ENCODE measurements at places on chromosomes 6 and 20. TPM values are rescaled to one million over a fixed set of nuclear protein-coding genes. Genes with fewer than 3 reads are reported as not detected.

ZSCAN31 gene
- 11.5 TPM for total RNA-seq

APOM gene
- 1.9 TPM for total RNA-seq

OPRM1 gene
- total RNA-seq, result not detected

DLK2 gene
- total RNA-seq, result 2.4 TPM

ECT2L gene
- total RNA-seq, result 28.4 TPM

HLA-DQB1 gene
- total RNA-seq, result 1.0 TPM

DNA sequence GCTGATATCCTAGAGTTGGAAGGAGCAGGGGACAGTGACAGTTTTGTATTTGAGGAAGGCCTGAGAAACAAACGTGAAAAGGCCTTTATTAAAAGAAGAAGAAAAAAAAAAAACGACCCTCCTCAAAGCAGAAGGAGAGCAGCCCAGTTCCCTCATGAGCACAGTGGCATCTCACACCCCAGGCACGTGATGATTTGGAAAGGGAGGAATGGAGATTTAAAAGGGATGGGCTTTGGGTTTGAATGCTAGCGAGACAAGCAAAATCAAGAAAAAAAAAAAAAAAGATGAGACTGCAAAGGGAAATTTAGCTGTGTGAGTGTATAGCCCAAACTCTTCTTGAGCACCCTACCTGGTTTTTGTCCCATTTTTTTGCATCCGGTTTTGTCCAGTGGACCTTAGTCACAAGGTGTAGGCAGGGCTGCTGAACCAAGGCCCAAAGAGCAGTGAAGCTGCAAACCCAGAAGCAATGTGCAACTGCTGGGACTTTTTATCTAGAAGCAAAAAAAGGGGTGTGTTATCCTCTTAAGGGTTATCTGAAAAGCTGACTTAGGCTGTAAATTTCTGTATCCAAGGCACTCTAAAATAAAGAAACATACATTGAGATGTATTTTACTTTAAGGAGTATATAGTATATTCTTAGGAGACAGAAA lies 54.5 kb upstream of the RREB1 start:
- H3K4me1 ChIP-seq, result peaks cover 28% of the 10 kb centered on the region
- no peaks in the 10 kb centered on the region for H3K27me3 ChIP-seq
- peak overlapping the region; percentile 87 for H3K27ac ChIP-seq
- H3K4me3 ChIP-seq, result peak overlapping the region; percentile 56
- no peaks in the 10 kb centered on the region for H3K36me3 ChIP-seq

DNA sequence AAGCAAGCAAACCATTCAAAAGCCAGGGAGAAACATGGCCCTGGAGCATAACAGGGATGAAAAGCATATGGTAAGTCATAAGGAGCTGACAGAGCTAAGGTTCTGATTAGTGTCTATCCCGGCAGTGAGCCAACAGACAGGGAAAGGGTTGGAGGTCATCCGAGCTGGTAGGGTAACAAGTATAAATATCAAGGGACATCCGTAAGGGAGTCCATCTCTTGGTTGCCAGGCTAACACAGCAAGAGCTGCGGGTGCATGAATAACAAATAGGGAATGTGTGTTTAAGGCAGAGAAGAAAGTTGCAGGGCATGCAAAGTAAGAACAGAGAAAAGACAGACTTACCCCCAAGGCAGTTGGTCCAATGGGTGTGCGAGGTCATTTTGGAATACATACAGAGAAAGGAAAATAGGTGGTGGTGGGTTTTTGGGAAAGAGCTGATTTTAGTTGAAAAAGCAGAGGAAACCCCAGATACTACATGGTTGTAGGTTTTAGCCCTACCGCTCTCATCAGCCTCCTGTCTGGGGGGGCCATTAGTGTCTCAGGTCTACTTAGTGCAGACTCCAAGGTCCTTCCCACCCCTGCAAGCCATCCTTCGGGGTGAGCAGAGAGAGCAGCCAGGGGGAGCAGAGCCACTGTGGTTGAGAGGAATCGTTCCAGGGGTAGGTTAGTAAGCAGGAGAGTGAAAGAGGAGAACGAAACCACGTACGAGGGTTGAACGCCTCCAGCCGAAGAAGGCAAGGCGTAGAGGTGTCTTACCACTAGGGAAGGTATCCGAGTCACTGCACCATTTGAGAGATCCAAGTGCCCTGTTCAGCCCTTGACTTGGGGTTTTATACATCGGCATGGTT lies at the start of gene ERVFRD-1:
TSS of gene ERVFRD-1 (minus strand) at position 805 of the 848 bp plus-strand sequence. CDS start 6,415 bp downstream, outside the sequence.
- no peak within 1 kb of the TSS for H3K4me3 ChIP-seq
- no peak within 1 kb of the TSS for H3K27ac ChIP-seq
- H3K36me3 ChIP-seq, result no peaks in the 10 kb centered on the region
- H3K4me1 ChIP-seq, result peaks cover 9% of the 10 kb centered on the region
- H3K27me3 ChIP-seq, result no peaks in the 10 kb centered on the region

- peaks cover 12% of the 10 kb centered on the region for H3K36me3 ChIP-seq
- H3K27ac ChIP-seq, result no peak overlapping the region
- no peak overlapping the region for H3K4me3 ChIP-seq
- H3K4me1 ChIP-seq, result no peaks in the 10 kb centered on the region
- H3K27me3 ChIP-seq, result no peaks in the 10 kb centered on the region
These were observed 23.3 kb downstream of the NPEPL1 start for GRCh38 chr20:58715801-58716475.

- H3K27ac ChIP-seq, result peak overlapping the region; percentile 6
- peak; percentile 34 for DNase-seq
- H3K4me3 ChIP-seq, result peak overlapping the region; percentile 1
These were observed 6.8 kb downstream of the NRN1 start for GRCh38 chr6:5999688-6000608.

DNA sequence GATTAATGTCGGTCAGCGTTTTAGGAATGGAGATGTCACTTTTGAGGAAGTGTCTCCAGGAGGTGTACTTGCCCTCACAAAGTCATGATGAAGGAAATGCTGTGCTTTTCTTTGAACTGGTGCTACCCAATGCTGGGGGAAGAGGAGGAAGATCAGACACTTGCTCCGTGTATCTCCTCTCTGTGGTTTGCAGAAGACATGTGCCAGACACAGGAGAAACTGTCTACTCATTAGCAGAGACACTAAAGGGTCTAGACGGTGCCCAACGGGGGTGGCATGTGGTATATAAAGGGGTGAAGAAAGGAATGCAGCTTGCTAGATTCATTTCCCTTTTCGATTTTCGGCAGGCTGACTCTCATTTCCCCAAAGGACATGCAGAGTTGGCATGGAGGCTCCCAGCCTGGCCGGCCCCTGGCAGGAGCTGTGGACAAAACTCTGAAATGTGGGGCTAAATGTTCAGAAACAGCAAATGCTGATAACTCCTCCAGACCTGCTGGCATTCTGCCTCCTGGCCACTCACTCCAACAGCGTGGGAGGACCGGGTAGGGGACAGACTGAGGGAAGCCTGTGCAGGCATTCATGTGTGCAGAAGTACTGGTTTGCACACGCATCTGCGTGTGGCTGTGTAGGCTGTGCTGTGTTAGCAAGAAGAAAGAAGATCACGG lies 59.6 kb upstream of the QKI start:
- H3K4me3 ChIP-seq, result no peak overlapping the region
- no peaks in the 10 kb centered on the region for H3K36me3 ChIP-seq
- H3K27ac ChIP-seq, result peak overlapping the region; percentile 68
- no peaks in the 10 kb centered on the region for H3K27me3 ChIP-seq

DNA sequence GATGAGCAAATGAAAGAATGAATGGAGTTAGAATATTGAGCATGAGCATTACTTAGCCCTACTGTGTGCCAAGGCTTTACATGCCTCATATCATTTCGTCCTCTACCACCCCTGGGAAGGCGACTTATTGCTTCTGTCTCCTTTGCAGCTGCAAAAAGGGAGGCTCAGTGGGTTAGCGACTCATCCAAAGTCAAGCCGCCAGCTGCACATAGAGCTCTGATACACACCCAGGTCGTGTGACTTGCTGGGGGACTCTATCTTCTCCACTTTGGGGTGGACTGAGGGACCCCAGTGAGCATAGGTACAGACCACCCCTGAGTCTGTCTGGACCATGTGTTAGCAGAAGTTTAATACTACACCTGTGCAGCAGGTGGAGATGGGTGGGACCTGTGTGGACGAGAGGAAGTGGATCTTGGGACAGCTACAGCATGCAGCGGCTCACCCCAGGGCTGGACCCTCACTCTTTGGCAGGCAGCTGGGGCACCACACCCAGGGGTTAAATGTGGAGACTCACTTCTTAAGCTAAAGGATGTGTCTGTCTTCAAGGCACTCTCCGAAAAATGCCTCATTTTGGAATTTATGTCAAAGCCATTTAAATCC lies 36.2 kb upstream of the ANGPT4 start:
- no peaks in the 10 kb centered on the region for H3K36me3 ChIP-seq
- H3K27ac ChIP-seq, result no peak overlapping the region
- H3K4me1 ChIP-seq, result peaks cover 6% of the 10 kb centered on the region
- no peaks in the 10 kb centered on the region for H3K27me3 ChIP-seq
- no peak for DNase-seq
- H3K4me3 ChIP-seq, result no peak overlapping the region

- DNase-seq, result no peak
- peaks cover 3% of the 10 kb centered on the region for H3K36me3 ChIP-seq
- H3K4me1 ChIP-seq, result no peaks in the 10 kb centered on the region
- H3K27ac ChIP-seq, result no peak overlapping the region
- H3K4me3 ChIP-seq, result no peak overlapping the region
- H3K27me3 ChIP-seq, result no peaks in the 10 kb centered on the region
These were observed 29.8 kb downstream of the KCNS1 start for GRCh38 chr20:45070932-45071632.

- no peaks in the 10 kb centered on the region for H3K4me1 ChIP-seq
- no peaks in the 10 kb centered on the region for H3K27me3 ChIP-seq
- no peak overlapping the region for H3K27ac ChIP-seq
- no peak for DNase-seq
- H3K36me3 ChIP-seq, result no peaks in the 10 kb centered on the region
- H3K4me3 ChIP-seq, result no peak overlapping the region
These were observed 43.1 kb downstream of the SMLR1 start for GRCh38 chr6:130870179-130870880.

- no peak overlapping the region for H3K27ac ChIP-seq
- no peaks in the 10 kb centered on the region for H3K27me3 ChIP-seq
- no peak overlapping the region for H3K4me3 ChIP-seq
- no peak for DNase-seq
- no peaks in the 10 kb centered on the region for H3K4me1 ChIP-seq
- H3K36me3 ChIP-seq, result no peaks in the 10 kb centered on the region
These were observed 50.9 kb upstream of the TAB2 start for GRCh38 chr6:149266659-149267058.

GRCh38 chr20:25285856-25286798 lies 38.2 kb downstream of the PYGB start:
- H3K4me3 ChIP-seq, result no peak overlapping the region
- H3K27me3 ChIP-seq, result no peaks in the 10 kb centered on the region
- H3K4me1 ChIP-seq, result no peaks in the 10 kb centered on the region
- peaks cover 77% of the 10 kb centered on the region for H3K36me3 ChIP-seq
- H3K27ac ChIP-seq, result no peak overlapping the region

GRCh38 chr6:4366635-4367395 lies 231.4 kb upstream of the ECI2 start:
- H3K4me3 ChIP-seq, result no peak overlapping the region
- no peak for DNase-seq
- no peak overlapping the region for H3K27ac ChIP-seq
- no peaks in the 10 kb centered on the region for H3K27me3 ChIP-seq
- no peaks in the 10 kb centered on the region for H3K4me1 ChIP-seq

- H3K36me3 ChIP-seq, result no peaks in the 10 kb centered on the region
- no peak overlapping the region for H3K4me3 ChIP-seq
- H3K4me1 ChIP-seq, result no peaks in the 10 kb centered on the region
- H3K27ac ChIP-seq, result no peak overlapping the region
- no peak for DNase-seq
These were observed 329.4 kb upstream of the SLC35B3 start for GRCh38 chr6:8764733-8765132.

DNA sequence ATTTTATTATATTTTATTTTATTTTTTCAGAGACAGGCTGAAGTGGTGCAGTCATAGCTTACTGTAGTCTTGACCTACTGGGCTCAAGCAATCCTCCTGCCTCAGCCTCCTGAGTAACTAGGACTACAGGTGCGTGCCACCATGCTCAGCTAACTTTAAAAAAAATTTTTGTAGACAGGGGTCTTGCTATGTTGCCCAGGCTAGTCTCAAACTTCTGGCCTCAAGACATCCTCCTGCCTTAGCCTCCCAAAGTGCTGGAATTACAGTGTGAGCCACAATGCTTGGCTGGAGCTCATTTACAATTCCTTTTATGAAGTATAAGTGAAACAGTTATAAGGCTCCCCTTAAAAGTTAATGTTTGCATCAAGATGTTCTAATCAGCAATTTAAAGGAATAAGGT lies 14.5 kb downstream of the FUCA2 start:
- H3K27me3 ChIP-seq, result no peaks in the 10 kb centered on the region
- DNase-seq, result no peak
- H3K36me3 ChIP-seq, result peaks cover 53% of the 10 kb centered on the region
- no peak overlapping the region for H3K27ac ChIP-seq

DNA sequence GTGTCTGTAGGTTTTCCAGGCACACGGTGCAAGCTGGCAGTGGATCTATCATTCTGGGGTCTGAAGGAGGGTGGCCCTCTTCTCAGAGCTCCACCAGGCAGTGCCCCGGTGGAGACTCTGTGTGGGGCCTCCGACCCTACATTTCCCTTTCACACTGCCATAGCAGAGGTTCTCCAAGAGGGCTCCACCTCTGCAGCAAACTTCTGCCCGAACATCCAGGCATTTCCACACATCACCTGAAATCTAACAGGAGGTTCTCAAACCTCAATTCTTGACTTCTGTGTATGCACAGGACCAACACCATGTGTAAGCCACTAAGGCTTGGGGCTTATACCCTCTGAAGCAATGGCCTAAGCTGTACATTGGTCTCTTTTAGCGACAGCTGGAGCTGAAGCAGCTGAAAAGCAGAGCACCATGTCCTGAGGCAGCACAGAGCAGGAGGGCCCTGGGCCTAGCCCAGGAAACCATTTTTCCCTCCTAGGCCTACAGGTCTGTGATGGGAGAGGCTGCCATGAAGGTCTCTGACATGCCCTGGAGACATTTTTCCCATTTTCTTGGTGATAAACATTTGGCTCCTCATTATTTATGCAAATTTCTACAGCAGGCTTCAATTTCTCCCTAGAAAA lies 253.3 kb downstream of the ERMARD start:
- H3K4me1 ChIP-seq, result no peaks in the 10 kb centered on the region
- H3K4me3 ChIP-seq, result no peak overlapping the region
- no peak overlapping the region for H3K27ac ChIP-seq

DNA sequence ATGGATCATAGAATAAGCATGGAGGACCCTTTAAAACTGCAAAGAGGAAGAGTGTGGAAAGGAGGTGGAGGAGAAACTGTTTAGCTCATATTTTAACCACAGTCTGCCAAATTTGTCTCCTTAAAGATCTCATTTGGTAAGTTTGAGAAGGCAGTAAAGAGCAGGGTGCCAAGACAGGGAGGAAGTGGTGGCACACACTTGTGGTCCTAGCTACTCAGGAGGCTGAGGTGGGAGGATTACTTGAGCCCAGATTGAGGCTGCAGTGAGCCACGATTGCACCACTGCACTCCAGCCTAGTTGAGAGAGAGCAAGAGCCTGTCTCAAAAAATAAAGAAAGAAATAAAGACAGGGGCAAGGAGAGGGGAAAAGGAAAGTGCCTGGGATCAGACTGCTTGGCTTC lies 16.8 kb upstream of the DCBLD1 start:
- DNase-seq, result no peak
- H3K4me3 ChIP-seq, result no peak overlapping the region
- H3K4me1 ChIP-seq, result no peaks in the 10 kb centered on the region
- H3K27ac ChIP-seq, result no peak overlapping the region
